ENCODE measurements at places on chromosomes 16 and 17.

GRCh38 chr16:72938795-72939164, 109.1 kb downstream of the ZFHX3 start:
- DNase-seq: peak; percentile 31

DNA sequence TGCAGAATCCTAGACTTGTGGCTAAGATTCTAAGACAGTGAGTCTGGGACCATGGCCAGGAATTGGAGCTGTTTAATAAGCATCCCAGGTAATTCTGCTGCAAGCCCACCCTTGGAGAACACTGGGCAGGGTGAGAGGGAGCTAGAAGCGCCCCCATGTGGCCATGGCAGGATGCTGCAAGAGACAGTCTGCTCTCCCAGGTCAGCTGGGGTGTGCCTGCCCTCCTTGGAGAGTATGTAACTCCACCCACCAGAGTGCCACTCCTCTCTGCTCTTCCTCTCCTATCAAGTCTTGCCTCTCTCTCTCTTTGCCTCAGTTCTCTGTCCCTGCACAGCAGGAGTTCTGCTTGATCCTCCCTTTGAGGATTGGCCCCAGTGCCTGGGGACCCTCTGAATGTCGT, 14.9 kb downstream of the RCVRN start:
- DNase-seq: no peak

DNA sequence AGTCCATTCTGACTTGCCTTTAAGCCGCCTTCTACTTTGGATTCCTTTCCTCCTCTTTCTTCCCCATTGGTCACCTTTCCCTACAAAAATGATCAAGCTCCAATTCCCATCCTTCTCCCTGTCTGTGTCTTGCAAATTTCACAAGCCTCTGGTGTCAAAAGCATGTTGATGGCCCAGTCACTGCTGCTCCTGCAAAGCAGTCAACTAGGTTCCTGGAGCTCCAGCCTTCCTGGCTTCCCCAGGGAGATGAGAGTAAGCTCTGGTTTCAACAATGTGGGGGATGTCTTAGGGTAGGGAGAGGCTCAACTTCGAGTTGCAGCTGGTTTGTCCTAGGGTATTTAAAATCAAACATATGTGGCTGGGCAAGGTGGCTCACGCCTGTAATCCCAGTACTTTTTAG, 36.1 kb upstream of the HELZ start:
- DNase-seq: no peak

GRCh38 chr17:56031636-56032035, 121.6 kb upstream of the ANKFN1 start:
- DNase-seq: no peak

DNA sequence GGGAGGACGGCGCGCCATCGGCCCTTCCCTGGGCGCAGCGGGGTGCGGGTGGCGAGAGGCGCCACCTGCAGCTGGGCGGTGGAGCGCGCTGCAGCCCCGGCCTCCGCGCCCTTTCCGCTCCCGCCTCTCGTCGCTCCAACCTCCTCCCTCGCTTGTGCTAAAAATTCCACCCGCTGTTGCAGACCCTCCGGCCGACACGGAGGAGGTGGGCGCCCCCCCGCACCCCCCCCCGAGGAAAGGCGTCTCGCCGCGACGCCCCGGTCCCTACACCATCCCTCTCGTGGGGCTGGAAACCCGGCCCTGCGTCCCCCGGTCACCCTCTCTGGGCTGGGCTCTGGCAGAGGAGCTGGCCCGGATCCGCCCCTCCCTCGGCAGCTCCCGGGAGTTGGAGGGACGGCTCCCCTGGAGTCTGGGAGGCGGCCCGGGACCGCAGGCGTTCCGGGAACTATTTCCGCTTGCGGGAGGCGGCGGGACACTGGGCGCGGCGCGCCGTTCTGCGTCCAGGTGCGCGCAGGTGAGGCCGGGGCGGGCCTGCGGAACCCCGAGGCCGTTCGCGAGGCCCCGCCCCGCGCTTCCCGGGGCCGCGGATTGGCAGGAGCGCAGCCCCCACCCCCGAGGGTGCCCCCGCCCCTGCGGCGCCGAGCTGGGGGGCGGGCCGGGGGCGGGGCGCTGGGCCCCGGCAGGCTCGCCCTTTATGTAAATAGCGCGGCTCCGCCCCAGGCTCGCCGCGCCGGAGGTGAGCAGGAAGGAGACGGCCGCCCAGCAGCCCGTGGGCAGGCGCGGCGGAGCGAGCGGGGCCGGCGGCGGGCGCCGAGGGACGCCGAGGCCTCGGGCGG, at the start of gene LLGL2:
LLGL2 (plus strand) TSS at position 728 of the 836 bp plus-strand sequence. CDS start 17,730 bp downstream, outside the sequence.
- no peak for DNase-seq

- DNase-seq: no peak
Measured at GRCh38 chr17:21452377-21453143, 76.4 kb downstream of the KCNJ12 start.

GRCh38 chr17:64504769-64505339, 1.2 kb downstream of the DDX5 start:
- DNase-seq: peak; percentile 9

DNA sequence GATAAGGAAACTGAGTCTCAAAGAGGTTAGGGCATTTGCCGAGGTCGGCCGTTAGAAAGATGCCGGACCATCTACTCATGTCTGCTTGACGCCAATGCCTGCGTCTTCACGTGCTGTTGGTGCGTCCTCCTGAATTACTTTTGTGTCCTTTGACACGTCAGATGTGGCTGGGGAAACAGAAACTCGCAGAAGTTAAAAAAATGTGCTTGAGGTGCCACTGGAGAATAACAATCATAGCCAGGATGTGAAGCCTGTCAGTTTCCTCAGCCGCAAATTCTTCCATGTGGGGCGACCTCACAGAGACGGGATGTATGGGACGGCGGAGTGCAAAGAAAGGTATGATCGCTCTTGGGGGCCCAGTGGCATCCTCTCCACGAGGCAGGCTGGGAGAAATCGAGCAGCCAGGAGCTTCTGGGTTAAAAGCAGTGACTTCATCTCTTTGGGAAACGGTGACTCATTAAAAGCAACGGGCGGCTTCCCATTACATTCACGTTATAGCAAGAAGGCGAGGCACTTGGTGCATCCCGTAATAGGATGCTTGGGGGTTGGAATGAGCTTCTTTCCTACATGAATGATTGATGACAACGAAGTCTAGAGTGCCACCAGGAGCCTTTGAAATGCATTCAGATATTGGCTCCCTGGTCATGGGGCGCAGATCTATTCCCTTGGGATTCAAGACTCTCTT, 67.8 kb downstream of the BMERB1 start:
- peak; percentile 85 for DNase-seq

DNA sequence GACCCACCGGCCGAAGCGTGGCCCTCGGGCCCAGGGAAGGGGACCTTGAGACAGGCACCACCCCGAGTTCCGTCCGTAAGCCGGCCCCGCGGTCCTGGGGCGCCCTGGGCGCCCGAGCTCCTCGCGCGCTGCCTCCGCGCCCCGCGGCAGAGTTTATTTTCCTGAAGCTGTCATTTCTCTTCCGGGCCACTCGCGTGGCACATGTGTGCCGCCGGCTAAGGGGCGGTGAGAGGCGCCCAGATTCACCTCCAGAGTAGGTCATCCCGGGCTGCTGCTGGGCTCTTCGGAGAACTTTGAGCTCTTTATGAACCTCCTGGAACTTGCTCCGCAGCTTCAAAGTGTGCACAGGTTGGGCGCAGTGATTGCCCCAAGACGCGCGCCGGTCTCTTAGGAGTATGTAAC, 489 bp downstream of the ZC3H18 start:
- DNase-seq: no peak

DNA sequence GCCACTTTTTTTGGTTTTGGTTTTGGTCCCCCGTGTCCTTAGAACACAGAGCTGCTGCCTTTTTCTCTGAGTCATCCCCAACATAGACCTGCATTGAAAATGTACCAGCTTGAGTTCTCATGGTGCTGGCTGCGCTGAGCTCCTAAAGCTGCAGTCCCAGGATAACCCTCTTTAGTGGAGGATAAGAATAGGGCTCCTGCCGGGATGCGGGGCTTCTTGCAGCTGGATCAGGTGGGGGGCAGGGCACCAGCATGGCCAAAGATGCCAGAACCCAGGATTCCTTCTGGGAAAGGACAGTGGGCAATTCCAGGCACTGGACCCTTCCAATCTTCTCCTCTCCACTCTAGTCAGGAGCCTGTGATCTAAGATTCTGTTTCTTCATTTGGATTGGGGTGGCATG, 8.3 kb upstream of the CLUH start:
- no peak for DNase-seq

DNA sequence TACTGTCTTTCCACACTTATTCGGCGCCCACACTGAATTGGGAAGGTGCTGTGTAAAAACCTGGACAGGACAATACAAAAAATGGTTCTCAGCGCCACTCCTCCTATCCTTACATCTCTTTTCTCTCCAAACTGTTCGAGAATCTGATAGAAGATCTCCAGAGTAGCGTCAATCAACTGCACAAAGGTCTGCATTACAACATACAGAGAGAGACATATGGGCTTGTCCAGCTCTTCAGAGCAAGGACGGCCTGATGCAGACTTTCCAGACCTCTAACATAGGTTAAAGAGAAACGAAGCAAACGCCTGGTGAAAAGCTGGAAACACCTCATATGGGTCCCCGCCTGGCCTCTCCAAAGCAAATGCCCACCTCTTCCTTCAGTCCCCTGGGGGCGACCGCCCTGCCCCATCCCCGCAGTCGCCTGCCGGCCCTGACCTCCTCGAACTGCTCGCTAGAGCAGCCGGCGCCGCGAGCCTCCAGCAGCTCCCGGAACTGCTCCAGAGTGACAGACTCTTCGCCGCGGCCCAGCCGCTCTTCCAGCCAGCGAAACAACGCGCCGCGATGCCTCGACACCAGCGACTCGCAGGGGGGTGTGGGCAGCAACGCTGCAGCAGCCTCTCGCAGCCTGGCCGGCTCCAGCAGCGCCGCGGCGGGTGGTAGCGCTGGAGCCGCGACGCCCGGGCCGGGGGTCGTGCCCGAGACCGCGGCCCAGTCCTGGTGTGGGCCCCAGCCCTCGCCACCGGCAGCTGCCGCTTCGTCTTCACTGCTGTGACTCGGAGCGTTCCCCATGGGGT, 526 bp downstream of the ZZEF1 start:
- DNase-seq: no peak

DNA sequence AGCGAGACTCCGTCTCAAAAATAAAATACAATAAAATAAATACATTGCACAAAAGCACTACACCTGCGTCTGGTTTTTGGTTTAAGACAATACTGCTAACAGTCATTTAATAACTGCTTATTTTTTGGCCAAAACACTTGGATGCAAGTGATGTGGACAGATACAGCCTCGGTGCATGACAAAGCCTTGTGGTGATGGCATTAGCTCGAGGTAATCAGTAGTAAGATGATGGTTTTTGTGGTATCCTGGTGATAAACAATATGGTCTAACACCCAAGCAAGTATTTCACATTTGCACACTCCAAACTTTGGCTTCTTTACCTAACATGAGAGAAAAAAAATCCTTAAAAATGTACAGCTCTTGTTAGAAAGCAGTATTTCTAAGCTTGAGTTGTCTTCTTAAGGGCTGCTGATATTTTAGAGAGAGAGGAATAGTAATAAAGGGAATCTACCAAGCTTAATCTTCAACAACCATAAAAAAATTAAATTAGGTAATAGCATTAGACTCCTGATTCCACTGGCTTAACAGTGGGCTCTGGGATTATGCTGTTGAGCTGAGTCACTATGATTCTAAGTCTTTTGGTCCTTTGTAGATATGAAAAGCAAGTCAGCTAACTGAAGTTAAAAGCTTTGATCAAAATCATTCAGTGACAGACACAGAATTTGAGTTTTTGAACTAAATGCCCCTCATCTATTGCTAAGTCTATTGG, 111.1 kb downstream of the VPS53 start:
- no peak for DNase-seq

- peak; percentile 32 for DNase-seq
Measured at GRCh38 chr17:41777157-41777573, 9.3 kb downstream of the JUP start.

GRCh38 chr17:59357929-59358328, 26.5 kb downstream of the YPEL2 start:
- peak; percentile 81 for DNase-seq

DNA sequence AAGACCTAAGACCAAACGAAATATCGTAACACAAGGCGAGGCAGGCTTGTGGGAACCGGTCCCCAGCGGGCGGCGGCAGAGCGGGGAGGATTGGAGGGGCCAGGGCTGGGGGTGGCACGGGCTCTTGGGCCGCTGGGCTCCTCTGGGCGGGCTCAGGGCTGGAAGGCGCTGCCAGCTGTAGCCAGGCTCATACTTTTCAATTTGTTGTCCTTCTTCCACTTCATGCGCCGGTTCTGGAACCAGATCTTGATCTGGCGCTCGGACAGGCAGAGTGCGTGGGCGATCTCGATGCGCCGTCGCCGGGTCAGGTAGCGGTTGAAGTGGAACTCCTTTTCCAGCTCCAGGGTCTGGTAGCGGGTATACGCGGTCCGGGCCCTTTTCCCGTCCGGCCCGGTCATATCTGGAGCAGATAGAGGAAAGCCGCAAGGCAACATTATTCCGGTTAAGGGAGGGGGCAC, 1.5 kb downstream of the HOXB5 start:
- no peak for DNase-seq

DNA sequence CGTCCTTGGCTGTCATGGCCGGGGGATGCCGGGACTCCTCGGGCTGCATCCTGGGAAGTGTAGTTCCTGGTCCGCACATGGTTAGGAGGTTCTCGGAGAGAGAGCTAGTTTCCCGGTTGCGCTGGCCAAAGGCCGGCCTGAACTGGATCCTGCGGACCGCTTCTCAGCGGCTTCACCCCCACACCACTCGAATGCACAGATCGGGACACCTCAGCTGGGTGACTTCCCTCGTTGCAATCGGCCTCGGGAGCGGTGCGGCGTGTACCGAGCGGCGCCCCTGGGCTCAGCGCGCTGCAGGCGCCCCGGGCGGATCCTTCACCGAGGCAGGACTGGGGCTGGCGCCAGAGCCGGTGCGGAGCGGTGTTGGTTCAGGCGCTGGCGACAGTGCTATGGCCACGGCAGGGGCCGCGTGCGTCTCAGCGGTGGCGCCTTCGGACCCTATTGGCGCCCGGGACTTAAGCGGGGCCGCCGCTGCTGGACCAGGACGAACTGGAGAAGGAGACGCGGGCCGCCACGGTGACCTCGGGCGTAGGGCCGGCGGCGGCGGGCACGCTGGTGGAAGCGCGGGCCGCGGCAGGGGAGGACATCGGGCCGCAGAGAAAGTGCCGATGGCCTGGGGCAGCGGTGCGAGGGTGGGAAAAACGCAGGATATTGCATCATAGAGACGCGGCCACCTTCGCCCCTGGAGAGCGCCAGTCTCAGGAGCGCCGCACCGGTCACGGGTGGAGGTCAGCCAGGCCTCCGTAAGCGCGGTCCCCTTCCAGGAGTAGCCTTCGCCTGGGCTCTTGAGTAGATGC, 11.4 kb downstream of the ZNF629 start:
- DNase-seq: peak; percentile 89

DNA sequence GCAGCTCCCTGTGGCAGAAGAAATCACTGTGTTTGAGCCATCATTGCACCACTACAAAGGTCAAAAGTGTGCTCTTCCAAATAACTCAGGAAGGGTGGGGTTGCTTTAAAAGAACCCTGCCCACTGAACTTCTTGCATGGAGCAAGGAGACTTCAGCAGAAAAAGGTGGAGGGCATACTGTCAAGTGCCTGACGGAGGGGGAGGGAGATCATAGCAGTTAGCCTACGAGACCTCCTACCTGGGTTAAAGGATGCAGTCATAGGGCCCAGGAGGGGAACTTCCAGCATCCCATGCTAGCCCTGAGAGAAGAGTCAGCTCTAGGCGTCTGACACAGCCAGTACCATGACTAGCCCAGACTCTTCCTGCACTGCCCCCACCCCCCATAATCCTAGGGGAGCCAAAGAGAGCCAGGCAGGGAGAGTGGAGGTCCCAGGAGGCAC, 45.3 kb upstream of the MSI2 start:
- no peak for DNase-seq

GRCh38 chr17:65533852-65534457, 27.5 kb downstream of the AXIN2 start:
- no peak for DNase-seq

Measured in urothelium cell line (cell line).